ENCODE measurements at places on chromosomes 6 and 20.

GRCh38 chr20:38228436-38228835 lies 32.1 kb downstream of the KIAA1755 start:
- no peak for DNase-seq

DNA sequence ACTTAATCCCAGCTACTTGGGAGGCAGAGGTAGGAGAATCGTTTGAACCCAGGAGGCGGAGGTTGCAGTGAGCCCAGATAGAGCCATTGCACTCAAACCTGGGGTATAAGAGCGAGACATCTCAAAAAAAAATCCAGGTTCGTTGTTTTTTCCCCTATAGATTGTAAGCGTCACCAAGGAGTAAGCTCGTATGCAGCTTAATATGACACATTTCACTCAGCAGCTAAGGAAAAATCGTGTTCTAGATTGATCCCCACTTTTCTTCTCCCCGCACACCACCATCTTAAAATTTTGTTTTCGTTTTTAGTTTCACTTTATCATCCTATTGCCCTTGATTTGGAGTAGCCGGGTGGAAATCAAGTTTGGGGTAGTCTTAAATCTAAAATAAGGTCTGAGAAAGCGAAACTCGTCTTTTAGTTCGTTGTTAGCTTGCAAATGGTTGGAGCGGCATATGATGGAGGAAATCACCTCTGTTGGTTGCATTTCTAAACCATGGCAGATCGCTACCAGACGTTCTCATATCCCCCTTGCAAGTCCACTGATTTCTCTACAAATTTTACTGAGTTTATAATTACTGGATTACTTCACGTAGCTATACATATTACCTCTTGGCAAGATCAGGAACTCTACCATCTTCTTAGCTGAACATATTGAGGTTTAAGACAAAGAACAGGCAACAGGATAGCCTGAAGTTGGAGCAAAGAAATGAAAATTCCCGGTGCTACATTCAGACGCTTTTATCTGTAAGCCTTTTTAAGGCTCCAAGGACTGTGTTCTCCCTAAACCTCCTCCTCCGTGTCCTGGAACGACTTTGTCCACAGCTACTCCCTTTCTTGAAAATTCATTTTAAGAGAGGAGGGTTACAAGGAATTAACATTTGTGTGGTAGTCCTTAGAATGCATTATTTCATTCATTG lies 91.1 kb upstream of the BTN3A2 start:
- no peak for DNase-seq

- no peak for DNase-seq
Measured at GRCh38 chr6:27468334-27468733, 4.6 kb downstream of the ZNF184 start.

- DNase-seq = no peak
Measured at GRCh38 chr6:157832250-157832967, 9.4 kb downstream of the SNX9 start.

GRCh38 chr6:167569879-167570278 lies 245.0 kb downstream of the TTLL2 start:
- no peak for DNase-seq

DNA sequence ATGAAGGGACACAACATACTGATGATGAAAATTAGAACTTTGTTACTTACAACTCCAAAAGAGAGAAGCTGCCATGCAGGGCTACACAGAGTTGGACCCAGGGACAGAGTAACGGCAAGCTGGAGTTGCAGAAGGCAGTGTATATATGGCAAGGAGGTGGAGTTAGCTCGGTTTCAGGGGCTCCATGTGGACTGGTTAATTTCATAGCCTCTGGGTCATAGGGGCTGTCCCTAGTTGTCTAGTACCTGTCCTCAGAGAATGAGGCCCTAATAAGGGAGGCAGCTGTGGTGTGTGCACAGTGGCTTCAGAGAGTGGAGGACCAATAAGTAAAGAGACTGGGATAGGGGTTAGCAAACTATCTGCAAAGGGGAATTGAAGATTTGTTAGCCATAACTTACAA lies 7.9 kb upstream of the ZSCAN12 start:
- no peak for DNase-seq

DNA sequence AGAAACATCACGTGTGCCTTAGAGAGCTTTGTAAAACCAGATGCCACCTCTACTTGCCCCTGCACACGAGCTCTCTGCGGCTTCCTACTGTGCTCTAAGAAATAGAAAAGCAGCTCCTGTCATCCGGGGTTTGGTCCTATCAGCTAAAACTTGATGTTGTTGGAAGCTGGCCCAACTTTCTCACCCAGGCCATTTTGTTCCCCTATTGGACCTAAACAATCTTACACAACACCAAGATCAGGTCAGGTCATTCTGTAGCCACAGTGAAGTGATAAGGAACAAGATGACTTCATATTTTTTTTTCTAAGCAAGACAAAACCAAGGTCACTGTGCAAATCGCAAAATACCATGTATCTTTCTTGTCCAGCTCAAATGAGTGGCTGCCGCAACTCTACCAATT lies 486.0 kb downstream of the PTPRT start:
- DNase-seq = no peak

DNA sequence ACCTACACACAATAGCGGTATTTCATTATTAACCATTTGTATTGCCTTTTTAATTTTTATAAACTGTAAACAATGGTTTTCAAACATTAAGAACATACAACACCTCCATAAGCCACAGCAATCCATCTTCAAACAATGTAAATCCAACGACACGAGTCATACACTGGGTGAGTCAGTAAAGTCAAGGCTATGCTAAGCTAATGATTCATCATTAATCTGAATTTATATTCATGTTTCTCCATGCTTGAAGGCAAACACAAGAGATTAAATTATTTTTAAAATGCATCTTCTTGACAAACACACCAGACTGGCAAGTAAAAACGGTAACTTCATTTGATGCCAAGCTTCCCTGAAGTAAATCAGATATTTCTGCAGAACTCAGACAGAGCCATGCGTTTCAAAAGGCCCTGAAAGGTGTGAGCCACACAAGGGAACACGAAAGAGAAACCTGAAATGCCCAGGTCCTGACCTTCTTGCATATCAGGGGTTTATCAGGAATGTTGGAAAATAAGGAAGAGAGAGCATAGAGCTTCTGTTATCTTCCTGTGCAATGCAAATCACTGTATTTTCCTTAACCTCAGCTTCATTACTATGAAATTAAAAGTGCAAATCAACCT lies 162.5 kb downstream of the ALDH8A1 start:
- no peak for DNase-seq

DNA sequence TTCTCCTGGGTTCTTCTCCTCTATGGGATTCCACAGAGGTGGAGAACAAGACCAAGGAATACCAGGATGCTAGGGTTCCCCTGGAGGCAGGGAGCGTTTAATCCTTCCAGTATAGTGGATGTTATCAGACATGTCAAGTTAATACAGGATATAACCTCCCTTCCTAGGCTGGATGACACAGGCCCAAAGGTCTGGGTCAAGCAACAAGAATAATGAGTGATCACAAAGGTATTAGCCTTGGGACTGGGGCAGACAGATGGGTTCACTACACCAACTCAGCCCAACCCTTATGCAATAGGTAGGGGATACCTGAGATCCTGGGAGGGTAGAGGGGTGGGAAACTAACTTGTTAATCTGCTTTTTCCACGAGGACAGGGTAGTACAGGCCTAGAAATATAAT lies 690.3 kb downstream of the HTR1B start:
- DNase-seq = no peak

GRCh38 chr6:135496800-135497411 lies 634 bp downstream of the AHI1 start:
- DNase-seq = peak; percentile 26

DNA sequence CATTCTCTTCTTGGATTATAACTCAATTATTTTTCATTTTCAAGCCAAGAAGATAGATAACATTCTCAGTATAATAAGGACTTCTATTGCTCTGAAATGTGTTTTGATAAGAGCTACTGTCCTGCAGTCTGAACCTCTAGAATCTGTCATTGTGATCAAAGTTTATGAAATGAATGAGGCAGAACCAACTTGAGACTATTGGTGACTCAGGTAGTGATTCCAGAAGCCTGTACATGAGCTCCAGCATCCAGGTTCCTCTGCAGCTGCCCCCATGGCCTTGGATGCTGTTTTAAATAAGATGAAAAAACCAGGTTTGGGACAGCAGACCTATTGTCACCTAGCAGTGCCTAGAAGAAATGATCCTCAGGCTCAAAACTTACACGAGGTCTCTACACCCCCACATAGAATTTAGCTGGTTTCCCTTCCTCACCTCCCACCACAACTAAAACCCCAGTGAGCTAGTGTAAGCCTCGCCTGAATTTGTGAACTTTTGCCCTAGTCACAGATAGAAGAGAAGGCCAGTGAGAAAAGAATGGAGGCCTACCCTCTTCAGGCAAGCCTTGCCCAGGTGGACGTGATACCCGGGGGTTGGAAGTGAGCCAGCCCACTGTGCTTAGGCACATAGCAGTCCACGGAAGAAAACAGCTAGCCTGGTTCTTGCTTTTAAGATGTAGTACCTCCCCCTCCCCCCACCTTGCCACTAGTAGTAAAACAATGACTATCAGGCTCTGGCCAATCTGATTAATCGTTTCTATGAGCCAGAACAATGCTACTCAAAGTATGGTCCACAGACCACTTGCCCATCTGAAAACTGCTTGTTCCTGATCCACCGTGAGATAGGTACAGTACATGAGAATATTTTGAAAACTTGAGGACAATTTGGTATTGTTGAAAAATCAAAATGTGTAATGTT lies 73.0 kb upstream of the SYNJ2 start:
- DNase-seq = no peak

DNA sequence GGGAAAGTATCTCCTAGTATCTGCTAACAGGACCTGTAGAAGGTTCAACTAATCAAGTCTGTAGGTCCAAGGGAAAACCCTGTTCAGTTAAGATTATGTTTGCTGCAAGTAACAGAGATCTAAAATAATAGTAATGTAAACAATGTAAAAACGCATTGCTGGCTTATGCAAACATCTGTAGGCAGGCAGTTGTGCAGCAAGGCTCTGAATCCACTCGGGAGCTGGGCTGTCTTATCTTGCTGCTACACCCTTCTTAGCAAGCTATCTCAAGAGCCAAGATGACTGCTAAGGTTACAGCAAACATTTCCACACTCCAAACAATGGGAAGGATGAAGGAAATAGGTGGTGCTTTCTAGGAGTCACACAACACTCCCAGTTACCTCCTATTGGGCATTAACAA lies 397.3 kb upstream of the NRSN1 start:
- DNase-seq = no peak

GRCh38 chr6:130699742-130700141 lies 127.5 kb upstream of the SMLR1 start:
- DNase-seq = no peak

DNA sequence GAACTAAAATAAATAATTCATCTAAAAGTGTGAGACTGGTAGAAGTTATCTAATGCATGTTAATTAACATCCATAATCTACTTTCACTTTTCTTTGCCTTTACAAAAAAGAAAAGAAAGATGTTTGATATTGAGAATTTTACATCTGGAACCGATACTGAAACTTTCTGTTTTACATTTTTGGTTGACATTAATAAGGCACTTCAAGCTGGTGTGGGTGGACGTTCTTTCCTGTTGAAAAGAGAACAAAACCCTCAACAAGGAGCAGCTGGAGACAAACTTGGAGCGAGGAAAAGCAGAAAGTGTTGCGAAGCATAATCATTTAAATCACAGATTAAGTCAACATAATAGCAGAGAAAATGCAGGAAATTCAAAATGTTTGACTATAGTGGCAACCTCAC lies 575.2 kb upstream of the ADGRB3 start:
- no peak for DNase-seq

- DNase-seq = no peak
Measured at GRCh38 chr6:4012826-4013225, 66.1 kb downstream of the FAM217A start.

DNA sequence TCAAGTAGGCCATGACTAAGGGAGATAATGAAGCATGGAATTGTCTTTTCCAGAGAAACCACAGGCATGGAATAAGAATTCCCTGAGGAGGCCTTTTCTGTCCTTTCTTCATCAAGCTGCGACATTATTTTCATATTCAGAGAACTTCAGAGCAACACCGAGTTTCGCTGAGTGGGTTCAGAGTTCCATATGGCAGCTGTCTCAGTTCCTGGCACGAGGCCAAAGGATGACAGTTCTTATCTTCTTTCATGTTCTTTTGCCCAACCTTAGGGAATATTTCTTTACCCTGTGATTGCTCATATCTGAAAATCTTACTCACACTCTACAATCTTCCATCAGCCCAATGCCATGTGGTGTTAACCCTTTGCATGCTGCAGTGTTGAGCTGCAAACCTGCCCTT lies 135.3 kb upstream of the BMP2 start:
- DNase-seq = no peak

DNA sequence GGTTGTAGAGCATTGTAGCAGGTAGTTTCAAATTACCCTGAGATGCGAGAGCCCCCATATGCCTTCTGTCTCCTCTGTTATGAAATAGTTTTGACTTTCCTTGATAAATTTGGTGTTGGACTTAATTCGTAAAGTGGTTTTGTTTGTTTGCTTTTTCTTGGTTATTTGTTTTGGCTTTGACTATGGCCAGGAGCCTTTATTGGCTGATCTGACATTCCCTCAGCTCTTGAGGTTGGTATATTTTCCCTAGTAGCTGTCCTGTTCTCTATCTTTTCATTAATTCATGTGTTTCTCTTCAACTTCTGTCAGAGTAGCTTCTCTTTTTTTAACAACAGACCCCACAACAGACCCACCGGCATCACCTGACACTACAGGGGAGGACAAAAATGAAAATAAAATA lies 457.4 kb upstream of the MANEA start:
- no peak for DNase-seq

DNA sequence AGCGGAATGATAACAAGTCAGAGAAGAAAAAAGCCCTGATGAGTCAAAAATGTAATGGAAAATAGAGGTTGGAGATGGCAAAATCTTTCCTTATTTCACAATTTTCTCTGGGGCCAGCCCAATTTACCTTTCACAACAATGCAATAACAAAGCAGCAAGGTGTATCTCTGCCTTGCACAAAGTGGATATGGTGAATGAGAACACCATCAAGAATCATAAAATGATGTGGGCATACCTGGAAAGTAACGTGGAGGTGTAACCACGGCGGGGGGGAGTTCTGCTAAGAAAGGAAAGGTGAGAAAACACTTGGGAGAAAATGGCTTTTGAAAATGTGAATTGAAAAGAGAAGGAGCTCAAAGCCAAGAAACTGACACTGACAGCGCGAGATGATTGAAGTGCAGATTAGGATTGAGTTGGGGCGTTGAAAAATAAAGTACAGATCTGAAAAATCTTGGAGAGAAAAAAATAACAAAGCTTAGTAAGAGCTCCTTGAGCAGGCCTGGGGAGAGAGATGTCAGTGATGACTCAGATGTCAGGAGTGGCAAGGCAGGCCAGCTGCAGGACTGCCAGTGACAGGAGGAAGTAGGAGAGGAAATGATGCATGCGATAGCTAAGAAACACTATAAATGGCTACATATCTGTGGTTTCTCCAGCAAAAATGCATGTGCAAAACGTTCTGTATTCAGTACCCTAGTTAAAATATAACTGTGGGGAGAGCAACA lies 26.2 kb downstream of the ARHGAP18 start:
- DNase-seq = no peak

DNA sequence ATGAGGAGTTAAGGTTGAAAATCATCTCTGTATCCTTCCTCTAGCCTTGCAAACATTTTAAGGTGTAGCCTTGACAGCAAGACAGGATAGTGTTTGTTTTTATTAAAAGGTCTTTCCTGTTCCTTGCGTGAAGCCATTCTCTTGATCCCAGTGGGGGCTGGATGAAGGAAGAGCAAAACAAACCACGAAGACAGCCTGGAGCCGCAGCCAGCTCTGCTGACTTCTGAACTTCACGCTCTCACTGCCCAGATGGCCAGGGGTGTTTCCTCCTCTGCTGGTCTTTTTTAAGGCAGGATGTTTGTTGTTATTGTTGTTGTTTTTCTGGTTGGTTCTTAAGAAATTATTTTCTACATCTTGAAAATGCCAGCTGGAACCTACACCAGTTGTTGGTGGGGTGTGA lies 156.4 kb downstream of the MTHFD1L start:
- DNase-seq = no peak
